Dermis microvascular lymphatic vessel endothelial cell (primary cell): ENCODE measurements at places on chromosomes 5 and 9. TPM values are rescaled to one million over a fixed set of nuclear protein-coding genes. Genes with fewer than 3 reads are reported as not detected.

The FAM78A gene
- 3.3 and 4.0 TPM in 2 replicates for total RNA-seq

The CER1 gene
- not detected in 2 replicates for total RNA-seq

The WNT8A gene
- not detected in 2 replicates for total RNA-seq

The SPATA31A3 gene
- total RNA-seq: not detected in 2 replicates

The ESM1 gene
- total RNA-seq: 69.5 and 73.0 TPM in 2 replicates

The DMRTA1 gene
- total RNA-seq: under 0.01 and 0.13 TPM in 2 replicates

The OMD gene
- total RNA-seq: not detected in 2 replicates

The CXXC5 gene
- total RNA-seq: 41.1 and 71.3 TPM in 2 replicates

The PCDHAC1 gene
- total RNA-seq: 0.13 TPM in 1 of 2 replicates, not detected in the other

The SMAD5 gene
- 29.0 and 38.6 TPM in 2 replicates for total RNA-seq

The PKD2L2 gene
- not detected in 2 replicates for total RNA-seq

The DMRT3 gene
- not detected in 2 replicates for total RNA-seq

The IFNA13 gene
- total RNA-seq: not detected in 2 replicates

The NOXA1 gene
- total RNA-seq: 1.3 and 2.1 TPM in 2 replicates

The CDC20B gene
- not detected in 2 replicates for total RNA-seq

The KIF4B gene
- 0.26 and 0.63 TPM in 2 replicates for total RNA-seq

The C8G gene
- total RNA-seq: 0.51 and 0.77 TPM in 2 replicates
